ENCODE measurements at places on chromosomes 6 and 20.

- no peak for DNase-seq
Observed at GRCh38 chr6:134175532-134176263, 123.3 kb upstream of the SLC2A12 start.

GRCh38 chr6:109966299-109966698 lies 11.8 kb upstream of the GPR6 start:
- no peak for DNase-seq

DNA sequence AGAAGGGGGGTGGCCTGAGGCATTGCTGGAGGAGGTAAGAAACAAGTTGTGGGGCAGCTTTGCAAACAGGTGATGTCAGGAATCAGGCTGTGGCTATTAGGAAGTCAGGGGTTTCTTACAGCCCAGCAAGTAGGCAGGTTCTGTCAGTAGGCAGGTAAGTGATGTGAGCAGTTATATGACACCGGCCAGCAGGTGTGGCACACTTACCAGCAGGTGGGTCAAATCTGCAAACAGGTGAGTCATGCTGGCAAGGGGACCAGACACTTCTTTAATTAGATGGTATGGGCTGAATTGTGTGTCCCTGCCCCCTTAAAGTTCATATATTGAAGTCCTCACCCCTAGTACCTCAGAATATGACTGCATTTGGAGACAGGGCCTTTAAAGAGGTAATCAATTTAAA lies 16.4 kb upstream of the ENPP4 start:
- no peak for DNase-seq

- no peak for DNase-seq
Observed at GRCh38 chr6:35512006-35512405, 690 bp downstream of the TULP1 start.

- DNase-seq = no peak
Observed at GRCh38 chr6:64217721-64218620, 582.4 kb downstream of the PHF3 start.

GRCh38 chr6:122839472-122839871 lies 50.4 kb downstream of the SMPDL3A start:
- peak; percentile 49 for DNase-seq

- DNase-seq = no peak
Observed at GRCh38 chr20:62617711-62618483, 24.4 kb upstream of the SLCO4A1 start.

DNA sequence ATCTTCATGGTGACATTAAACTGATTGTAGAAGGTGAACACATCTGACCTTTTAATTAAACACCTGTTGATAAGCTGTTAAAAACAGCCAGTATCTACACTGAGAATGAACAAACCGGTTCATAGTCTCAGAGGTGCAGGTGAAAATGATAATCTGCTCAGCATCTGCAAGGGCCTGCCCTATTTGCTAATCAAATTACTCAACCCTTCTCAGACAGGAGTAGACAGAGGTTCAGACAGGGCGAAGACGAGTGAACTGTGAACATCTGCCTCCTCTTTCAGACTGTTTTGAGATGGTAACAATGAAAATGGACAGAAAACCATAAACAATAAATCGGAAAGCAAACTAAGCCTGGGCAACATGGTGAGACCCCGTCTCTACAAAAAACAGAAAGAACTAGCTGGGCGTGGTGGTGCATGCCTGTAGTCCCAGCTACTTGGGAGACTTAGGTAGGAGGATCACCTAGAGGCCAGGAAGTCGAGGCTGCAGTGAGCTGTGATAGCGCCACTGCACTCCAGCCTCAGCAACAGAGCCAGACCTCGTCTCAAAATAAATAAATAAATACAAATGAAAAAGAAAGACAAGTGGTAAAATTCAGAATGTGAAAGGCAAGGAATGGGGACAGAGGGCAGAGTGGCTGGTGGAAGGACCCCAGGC lies 55.9 kb downstream of the NINL start:
- DNase-seq = no peak

DNA sequence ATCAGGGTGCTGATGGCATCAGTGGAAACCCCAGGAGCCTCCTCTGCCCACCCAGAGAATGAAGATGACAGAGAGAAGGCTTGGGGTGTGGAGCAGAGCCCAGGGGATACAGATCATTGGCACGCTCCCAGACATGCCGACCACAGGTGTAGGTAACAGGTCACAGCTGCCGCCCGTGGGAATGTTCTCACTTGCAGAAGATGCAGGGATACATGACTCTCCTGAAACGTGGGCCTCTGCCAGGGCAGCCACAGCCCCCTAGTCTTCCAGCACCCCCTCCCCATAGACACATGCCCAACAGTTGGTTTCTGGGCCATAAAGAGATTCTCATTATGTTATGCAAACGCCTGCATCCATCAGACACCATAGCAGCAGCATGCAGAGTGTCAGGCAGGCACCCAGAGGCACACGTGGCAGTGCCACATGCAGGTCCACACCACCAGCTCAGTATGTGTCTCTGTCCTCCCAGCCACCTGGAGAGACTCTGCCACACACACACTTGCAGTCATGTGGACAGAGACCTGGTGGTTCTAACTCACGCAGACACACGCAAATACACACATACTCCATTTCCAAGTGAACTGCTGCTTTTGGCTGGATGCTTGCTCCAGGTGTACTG lies 45.5 kb downstream of the LRFN2 start:
- DNase-seq = no peak

- no peak for DNase-seq
Observed at GRCh38 chr6:45946887-45947286, 68.8 kb downstream of the CLIC5 start.

DNA sequence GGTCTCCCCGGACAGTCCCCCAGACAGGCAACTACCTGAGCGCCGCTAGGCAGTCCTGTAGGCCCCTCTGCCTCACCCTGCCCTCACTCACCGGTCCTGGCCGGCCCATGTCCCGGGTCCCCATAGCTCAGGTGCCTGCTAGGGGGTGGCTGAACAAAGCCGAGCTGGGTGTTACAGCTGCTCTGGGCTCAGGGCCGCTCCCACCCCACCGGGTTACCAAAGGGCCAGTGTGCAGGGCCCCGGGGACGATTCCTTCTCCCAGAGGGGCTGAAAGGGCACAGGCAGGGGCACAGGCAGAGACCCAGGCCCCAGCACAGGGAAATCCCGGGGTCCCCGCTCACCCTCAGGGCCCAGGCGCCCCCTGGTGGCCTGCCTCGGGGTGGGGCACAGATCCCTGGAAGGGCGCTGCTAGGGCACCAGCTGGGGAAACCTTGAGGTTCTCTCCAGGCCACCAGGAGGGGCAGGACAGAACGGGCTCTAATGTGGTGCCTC lies 118.4 kb downstream of the GRM4 start:
- DNase-seq = peak; percentile 83

- DNase-seq = no peak
Observed at GRCh38 chr6:146339716-146340115, 203.9 kb upstream of the RAB32 start.

DNA sequence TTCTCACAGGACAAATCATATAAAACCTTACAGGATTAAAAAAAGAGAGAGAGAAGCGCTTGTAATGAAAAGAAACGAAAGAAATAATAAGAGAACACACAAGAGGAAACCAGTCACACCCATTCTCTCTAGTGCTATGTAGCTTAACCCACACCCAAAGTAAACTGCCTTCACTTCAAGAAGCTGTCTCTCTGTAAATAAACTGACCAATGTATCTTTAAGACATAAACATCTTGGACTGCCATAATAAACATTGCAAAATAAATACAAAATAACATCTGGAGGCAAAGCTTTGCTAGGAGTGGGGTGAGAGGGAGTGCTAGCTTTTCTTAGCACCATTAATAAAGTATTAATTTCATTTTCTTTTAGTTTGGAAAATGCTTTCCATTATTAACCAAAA lies 61.6 kb upstream of the RNF146 start:
- DNase-seq = no peak

DNA sequence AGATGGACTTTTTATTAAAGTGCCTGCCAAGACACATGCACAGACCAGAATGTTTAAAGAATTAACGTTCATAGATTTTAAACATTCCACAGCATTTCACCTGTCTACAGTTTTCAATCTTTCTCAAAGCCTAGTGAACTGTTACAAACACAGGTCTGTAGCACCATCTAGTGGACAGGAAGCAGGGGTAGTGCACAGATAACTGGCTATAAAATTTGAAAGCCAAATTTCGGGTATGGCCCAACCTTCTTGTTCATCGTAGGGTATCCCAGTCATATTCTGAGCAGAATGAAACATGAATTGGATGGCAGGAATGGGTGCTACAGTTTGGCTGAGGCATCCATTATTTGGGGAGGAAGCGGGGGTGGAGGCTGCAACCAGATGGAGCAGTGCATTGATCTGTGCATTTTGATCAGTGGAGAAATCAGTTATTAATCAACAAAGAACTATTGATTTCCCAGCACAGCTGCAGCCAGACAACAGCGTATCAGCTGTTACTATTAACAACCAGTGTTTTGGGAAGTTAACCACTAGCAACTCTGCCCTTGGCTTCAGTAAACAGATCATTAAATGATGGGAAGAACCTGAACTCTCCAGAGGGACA lies 56.1 kb upstream of the B3GAT2 start:
- DNase-seq = peak; percentile 23

DNA sequence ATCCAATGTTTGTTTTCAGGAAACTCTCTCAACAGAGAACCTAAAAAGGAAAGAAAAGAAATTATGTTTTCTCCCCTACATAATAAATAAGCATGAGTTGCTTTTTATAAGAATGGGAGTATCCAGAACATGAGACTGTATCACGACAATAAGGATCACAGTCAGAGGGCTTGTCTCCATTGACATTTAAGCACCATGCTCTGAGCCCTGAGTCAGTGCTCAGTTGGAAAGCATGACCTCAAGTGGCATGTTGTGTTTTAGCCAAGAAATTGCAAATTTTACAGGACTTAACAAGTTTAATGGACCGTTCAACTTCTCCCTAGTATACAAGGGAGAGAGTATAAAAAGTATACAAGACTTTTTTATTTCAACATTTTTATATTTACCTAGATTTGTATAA lies 431.6 kb downstream of the GJA1 start:
- no peak for DNase-seq

- no peak for DNase-seq
Observed at GRCh38 chr20:21490105-21490504, 23.8 kb downstream of the NKX2-2 start.

GRCh38 chr6:25961619-25962148 lies 918 bp upstream of the TRIM38 start:
- DNase-seq = no peak

- peak; percentile 37 for DNase-seq
Observed at GRCh38 chr6:40485300-40485699, 101.9 kb downstream of the LRFN2 start.

GRCh38 chr6:158686791-158687381 lies 37.0 kb downstream of the SYTL3 start:
- no peak for DNase-seq

- no peak for DNase-seq
Observed at GRCh38 chr6:16751251-16751946, 9.9 kb downstream of the ATXN1 start.

- DNase-seq = no peak
Observed at GRCh38 chr6:13536796-13537526, 37.4 kb upstream of the SIRT5 start.

DNA sequence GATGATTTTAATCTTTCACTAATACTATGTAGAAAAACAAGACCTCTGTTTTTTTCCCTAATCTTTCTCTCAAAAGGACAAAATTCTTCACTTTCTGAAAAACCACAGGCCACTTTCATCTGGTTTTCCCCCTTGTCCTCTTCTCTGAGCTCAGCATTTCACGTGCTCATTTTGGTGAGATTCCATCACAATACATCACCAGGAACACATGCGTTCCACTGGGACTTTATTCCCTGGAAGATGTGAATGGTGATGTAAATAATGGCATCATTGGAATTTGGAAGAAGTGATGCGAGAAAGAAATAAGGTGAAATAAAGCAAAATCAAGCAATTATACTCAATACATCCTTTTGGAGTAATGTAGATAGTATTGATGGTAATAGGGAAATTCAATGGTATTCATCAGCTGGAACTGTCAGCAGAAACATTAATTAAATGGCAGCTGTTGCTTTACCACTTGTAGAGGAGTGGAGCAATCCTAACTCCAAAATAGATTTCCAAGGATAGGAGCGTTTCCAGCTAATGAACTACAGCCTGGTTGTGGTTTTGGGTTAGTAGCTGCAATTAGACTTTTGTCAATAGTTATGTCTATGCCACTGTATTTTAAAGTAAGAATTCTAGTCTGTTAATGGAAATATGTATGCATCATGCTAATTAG lies 11.5 kb downstream of the FILIP1 start:
- no peak for DNase-seq

- no peak for DNase-seq
Observed at GRCh38 chr6:118548136-118548535, at the start of gene PLN. PLN (plus strand) TSS chr6:118548296; CDS start chr6:118558922, 10,626 bp downstream.

DNA sequence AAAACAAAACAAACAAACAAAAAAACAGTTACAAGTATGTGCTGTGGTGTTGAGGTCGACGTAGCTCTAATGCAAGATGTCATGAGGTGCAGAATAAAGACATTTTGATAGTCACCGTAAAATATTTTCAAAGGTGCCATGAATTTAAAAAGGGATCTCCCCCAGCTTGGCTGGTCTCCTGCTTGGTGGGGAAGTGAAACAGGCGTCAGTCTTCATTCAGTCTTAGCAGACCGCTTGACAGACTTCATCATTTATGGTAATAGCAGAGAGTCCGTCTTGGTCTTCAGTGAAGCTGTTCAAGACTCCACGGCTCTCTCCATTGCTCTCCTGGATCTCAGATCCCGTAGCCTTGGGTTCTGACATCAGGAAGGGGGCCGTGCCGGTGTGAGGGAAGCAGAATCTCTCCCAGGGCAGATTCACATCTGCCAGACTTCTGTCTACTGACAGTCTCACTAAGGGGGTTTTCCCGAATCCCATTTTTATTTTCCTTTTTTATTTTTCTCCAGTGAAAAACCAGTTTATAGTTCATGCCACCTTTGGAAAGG lies 1.6 kb downstream of the SLC24A3 start:
- DNase-seq = no peak

DNA sequence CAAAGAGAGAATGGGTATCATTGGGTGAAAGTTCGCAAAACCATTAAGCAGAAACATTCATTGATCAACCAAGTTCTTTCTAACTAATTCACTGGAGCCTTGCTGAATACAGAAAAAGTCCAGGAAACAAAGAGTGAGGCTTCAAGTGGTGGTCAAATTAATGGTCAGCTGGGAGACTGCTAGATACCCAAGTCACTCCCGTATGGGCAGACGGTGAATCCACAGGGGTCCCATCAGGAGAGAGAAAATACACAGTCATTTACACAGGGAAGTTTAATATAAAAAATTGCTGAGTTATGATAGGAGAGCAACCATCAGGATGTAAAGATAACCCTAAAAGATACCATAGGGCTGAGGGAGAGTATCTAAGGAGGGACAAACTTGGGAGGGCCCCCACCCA lies 198.7 kb upstream of the DTNBP1 start:
- no peak for DNase-seq

GRCh38 chr6:142294679-142295078 lies 7.1 kb upstream of the ADGRG6 start:
- DNase-seq = no peak

GRCh38 chr6:96235927-96236326 lies 220.2 kb downstream of the FUT9 start:
- no peak for DNase-seq
